ENCODE measurements at places on chromosomes 4 and X.

DNA sequence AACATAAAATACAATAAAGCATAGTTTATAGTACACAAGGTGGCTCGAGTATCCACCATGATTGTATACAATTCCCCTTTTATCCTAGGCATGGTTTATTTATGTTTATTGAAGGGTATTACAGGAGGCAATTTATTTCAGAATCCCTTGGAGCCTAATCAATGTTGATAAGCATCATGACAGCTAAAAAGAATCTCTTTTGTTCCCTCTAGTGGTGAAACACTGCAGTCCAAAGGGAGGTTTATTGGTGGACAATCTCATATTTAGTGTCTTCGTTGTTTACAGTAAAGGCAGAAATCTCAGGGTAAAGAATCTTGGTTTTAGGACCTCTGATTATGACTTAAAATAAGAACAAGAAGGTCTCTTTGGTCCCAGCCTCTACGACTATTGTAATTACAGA is 1712.5 kb downstream of the C4orf33 start:
- DNase-seq, result peak; percentile 35

GRCh38 chr4:94448815-94449375 is 2.8 kb upstream of the PDLIM5 start:
- no peak for DNase-seq

DNA sequence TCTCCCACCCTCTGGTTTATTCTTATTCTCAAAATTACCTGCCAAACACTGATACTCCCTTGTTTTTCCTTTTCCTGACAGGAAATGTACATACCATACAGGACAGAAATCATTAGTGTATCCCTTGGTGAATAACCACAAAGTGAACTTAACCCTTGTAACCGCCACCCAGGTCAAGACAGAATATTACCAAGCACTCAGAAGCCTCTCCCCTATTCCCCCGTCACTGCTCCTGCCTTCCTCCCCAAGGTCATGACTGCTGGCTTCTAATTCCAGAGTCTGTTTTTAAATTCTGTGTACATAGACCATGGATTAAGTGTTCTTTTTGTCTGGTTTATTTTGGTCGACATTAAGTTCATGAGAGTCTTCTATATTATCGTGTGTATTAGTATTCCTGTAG is 37.7 kb downstream of the HTT start:
- DNase-seq, result no peak

- no peak for DNase-seq
Observed at GRCh38 chrX:38970845-38971244, 169.6 kb downstream of the MID1IP1 start.

GRCh38 chr4:1099270-1099669 is 14.1 kb downstream of the RNF212 start:
- DNase-seq, result no peak

DNA sequence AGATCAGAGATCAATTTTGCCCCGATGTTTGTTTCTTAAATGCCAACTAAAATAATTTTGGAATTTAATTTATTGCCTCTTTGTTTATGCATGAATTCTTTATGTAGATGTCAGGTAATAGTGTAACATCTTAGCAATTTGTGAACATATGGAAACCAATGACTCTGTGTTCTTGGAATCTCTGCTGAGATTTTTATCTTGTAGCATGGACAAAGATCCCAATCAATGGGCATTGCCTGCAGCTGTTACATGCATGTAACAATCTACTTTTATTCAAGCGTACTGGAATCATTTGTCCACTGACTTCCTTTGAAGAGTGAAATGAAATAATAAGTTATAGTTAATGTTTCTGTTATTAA is 61.6 kb upstream of the ARSJ start:
- no peak for DNase-seq

GRCh38 chr4:67861513-67861912 is 22.3 kb downstream of the TMPRSS11D start:
- DNase-seq, result peak; percentile 1

DNA sequence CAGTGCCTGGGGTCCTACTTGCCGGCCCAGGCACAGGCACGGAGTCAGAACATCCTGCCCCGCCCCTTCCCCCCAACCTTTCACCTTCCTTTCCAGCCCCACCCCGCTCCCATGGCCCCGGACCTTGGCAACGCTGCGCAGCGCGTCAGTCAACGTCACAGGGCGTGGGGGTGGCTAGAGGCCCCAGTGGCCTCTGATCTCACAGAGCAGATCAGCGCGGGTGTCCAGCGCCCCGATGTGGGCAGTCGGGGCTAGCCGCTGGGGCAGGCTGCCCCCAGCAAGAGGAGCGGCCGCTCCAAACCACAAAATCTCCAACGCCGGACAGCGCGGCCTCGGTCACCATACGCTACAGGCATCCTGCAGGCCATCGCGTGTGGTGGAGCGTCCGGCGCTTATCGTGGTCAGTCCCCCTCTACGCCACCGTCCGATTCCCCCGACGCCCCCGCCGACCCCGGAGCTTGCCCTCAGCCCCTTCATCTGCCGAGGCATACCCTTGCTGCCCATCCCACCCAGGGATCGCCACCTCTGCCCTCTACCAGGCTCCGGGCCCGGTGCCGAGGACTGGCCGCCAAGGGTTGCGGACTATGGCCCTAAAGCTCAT is 69.6 kb upstream of the APOOL start:
- no peak for DNase-seq

GRCh38 chr4:76651616-76652015 is 216.6 kb downstream of the SHROOM3 start:
- no peak for DNase-seq

DNA sequence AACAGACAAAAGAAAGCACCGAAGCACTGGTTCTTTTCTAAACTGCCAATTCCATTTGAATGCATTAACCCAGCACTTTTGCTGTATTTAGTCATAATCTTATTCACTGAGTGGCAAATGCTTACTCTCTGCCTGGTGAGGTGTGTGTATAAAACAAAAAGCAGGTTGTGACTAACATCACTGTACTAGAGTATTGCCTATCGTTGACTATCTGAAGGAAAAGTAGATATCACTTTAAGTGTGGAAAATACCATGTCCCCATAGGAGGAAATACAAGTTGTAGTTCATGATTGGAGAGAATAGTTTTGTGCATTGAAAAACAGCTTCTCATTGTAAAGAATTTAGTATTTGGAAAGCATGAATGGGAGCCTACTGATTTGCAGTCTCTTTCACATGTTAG is 2.7 kb downstream of the PDLIM5 start:
- DNase-seq, result no peak

DNA sequence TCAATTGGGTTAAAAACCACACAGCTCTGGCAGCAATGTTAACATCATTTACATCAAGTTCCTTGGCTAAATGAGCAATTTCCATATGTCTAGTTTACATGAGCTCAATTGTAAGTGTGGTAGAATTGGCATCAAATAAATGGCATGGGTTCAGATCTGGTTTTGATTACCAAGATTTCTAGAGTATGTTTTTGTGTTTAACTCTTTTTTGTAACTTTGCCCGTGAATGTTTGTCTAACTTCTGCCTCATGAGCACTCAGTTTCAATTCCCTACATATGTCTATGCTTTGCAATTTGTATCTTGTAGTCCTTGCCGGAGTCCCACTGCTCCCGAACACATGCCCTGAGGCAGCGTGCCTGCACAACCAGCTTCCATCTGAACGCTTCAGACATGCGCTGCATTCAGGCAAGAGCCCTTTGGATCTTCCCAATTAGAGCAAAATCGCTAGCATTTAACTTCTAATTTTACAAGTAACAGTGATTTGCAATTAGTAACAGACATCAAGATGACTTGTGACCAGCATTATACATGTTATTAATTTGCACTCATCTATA is 644.4 kb downstream of the TRIML1 start:
- no peak for DNase-seq

DNA sequence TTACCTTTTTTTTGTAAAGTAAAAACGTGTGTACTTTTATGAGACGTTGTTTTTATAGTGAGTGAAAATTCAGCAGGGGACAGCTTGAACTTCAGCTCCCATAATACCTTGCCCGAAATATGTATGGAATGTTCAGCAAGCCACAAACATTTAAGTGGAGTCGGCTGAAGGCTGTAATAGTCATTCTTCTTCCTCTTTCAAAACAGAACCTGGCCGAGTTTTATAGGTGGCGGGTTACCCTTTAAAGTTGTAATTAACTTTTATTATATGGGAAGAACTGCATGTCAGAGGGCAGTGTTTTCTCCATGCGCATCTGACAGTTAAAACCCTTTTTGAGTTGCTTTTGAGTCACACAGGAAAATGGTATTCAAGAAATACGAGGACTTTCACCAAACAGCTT is 50.7 kb downstream of the CLDN34 start:
- DNase-seq, result peak; percentile 85

- no peak for DNase-seq
Observed at GRCh38 chr4:165308166-165308565, 19.3 kb upstream of the MSMO1 start.

DNA sequence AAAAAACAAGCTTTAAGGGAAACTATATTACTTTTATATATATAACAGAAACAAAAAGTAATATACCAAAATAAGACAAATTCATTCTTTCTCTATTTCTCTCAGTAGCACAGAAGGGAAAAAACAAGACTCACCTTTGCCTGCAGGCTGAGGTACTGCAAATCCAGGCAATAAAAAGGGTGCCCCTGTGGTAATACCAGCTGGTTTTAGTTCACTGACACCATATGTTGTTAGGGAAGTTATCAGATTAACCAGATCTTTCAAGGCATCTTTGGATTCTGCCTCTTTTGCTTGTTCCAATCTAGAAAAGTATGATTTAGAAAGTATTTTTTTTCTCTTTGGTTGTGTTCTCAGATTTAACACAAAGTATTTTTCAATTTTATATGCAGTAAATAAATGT is 139.8 kb downstream of the WDFY3 start:
- DNase-seq, result no peak

GRCh38 chr4:156858071-156858470 is 113.5 kb downstream of the PDGFC start:
- no peak for DNase-seq

DNA sequence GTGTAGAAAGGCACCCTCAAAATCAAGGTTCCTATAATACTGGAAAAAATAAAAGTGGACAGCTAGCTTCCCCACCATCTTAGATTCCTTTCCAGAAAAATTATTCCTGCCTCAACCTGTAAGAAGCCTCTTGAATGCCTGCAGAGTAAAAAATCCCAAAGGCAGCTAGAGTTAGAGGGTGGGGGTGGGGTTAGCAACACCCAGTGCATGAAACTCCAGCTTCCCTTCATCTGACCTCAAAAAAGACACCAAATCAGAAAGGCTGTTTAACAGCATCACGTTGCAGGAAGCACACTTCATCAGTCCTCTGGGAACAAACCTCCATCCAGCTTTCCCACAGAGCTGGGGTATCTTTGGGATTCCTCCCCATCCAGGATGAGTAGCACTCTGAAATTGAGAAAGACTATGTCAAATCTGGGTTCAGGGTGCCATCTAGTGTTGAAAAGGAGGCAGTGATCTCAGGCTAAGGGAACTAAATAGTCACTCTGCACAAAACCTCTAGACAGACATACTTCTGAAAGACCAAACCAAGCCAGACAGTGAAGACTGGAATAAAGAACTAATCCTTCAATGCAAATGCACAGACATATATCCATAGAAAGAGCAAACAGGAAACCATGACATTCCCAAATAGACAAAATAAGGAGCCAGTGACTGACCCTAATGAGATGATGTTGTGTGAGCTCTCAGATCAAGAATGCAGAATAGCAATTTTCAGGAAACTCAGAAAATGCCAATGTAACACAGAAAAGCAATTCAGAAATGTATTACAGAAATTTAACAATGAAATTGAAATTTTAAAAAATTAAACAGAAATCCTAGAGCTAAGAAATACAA is 97.9 kb downstream of the ARHGEF9 start:
- peak; percentile 58 for DNase-seq

GRCh38 chr4:169009286-169010124 is 550 bp downstream of the CBR4 start:
- DNase-seq, result peak; percentile 63

DNA sequence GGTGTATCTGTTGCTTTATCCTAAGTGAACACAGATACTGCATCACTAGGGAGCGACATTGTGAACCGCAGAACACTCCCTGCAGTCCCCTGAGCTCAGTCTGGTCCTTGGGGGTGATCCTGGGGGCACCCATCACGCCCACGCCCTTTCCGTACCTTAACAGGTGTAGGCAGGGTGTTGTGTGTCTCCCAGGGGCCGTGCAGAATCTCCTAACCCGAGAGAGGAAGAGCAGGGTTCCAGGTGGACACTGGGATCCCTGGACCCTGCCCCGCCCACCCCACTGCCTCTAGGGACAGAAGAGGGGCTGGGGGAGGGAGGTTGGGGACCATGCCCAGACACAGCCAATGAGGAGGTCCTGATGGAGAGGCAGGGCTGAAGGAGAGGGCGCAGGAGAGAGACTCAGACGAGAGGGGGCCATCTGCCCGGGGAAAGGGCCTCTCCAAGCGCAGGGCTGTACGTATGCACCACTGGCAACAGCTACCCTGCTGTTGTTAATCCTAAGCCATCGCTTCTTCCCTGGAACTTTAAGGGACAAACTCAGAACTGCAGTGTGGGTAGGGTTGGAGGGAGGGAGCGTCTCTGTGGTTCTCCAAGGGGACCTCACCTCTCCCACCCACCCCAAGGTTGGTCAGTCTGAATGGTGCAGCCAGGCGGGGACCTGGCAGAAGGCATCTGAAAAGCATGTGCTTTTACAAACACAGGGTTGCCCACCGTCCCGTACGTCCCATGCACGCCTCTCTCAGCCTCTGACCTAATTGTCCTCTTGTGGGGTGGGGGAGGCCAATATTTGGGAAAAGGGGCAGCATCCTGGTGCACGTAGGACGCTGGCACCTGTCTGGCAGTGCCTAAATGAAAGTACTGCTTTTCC is 2.5 kb downstream of the P2RY8 start:
- DNase-seq, result no peak

DNA sequence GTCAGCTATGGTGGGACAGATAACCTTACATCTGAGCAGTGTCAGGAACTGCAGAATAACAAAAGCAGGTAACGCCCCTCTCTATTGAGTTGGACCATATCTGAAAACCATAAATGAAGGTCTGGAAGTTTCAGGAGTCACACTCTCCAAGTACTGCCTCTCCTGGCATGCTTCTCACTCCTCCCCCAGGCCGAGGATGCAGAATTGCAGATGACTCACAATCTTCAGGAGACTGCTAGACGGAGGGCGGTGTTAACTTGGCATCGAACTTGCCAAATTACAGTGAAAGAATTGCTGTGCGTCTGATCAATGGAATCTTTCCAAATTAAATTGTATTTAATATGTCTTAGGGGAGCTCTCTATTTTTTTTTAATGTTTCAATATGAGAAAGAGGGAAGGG is 67.1 kb upstream of the TRIM2 start:
- DNase-seq, result peak; percentile 89

Measured in choroid plexus epithelial cell (primary cell).